ENCODE measurements at places on chromosomes 2 and 18.
A peak's percentile ranks its signal among the peaks of the same experiment; 100 is the strongest.

GRCh38 chr18:32905651-32906050 is 132.8 kb upstream of the KLHL14 start:
- DNase-seq = no peak

- no peak for DNase-seq
Measured at GRCh38 chr2:164625378-164625971, 4.2 kb upstream of the GRB14 start.

DNA sequence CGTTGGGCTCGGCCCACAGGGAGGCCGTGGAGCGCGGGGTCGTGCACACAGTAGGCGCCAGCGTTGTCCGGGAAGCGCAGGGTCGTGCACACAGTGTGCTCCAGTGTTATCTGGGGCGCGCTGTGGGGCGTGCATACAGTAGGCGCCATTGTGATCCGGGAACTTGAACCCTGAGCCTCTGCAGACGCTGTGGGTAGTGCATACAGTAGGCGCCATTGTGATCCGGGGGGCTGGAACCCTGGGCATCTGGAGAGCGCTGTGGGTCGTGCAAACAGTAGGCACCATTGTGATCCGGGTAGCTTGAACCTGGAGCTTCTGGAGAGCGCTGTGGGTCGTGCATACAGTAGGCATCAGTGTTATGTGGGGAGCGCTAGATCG is 793 bp downstream of the ZNF236 start:
- no peak for DNase-seq

- no peak for DNase-seq
Measured at GRCh38 chr2:24597181-24597870, 106.3 kb downstream of the NCOA1 start.

GRCh38 chr2:191064590-191064989 is 50.6 kb upstream of the STAT1 start:
- no peak for DNase-seq

DNA sequence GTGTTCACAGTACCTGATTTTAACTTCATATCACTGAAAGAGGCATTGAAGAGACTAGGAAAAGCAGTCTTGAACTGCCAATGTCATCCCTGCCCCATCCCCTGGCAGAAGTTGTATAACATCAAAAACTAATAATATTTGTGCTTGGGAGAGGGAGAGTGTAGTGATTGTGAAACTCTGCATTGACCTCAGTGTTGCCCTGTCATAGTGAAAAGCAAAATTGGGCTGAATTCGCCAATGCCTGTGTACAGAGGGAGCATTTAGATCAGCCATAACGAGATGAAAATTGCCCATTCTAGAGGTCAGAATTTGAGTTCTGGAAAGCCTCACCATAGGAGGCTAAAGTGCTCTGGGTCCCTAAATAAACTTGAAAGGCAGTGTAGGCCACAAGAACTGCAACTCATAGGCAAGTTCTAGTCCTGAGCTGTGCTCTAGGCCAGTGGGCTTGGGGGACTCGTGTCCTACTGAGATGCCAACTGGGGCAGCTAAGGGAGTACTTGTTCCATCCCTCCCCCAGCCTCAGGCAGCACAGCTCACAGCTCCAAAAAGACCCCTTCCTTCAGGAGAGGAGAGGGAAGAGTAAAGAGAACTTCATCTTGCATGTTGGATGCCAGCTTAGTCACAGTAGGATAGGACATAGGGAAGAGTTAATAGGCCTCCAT is 855.6 kb downstream of the TSN start:
- DNase-seq = no peak

DNA sequence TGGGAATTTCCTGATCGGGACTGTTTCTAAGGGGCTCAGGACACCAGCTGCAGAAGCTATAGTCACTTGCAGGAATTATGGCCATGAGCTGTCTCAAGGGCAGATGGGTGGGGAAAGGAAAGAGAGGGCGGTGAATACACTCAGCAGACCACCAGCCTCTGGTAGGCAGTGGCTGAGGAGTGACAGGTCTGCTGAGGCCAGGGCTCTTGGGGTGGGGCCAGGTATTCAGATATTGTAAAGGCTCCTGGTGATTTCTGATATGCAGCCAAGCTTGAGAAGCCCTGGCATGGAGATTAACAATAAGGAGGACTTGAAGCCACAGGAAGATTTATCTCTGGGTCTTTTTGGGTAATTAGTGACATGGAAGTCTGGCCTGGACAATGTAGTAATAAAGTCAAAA is 145.3 kb upstream of the AQP4 start:
- no peak for DNase-seq

- DNase-seq = no peak
Measured at GRCh38 chr2:164565359-164565758, 55.9 kb downstream of the GRB14 start.

DNA sequence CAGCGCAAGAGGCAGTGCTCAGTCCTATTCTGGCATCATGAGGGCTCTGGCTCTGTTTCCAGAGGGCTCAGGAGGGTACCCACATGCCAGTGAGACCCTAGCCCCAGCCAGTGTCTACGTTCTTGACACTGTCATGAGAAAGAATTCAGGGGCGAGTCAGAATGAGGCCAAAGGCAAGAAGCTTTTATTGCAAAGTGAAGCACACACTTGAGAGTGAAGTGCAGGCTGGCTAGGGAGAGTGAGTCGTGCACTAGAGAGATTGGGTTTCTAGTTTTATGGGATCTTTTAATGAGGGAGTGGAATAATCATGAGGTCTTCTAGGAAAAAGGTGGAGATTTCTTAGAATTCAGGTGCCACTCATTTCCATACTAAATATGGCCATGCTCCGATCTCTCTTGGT is 164.1 kb downstream of the DCDC2C start:
- DNase-seq = peak; percentile 40

DNA sequence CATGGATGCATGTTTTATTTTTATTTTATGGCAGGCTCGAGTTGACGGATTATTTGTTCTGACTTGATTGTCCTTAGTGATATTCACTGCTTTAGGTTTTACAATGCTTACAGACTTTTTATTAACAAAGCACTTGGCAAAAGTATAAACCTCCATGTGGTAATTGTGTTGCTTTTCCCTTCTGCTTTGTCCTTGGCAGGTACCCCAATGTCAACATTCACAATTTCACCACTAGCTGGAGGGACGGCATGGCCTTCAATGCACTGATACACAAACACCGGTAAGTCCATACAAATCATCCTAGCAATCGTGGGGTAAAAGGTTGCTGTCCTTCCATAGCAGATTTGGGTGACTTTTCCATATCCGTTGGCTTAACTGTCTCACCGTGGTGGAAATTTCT is 106.1 kb upstream of the EML6 start:
- DNase-seq = no peak

DNA sequence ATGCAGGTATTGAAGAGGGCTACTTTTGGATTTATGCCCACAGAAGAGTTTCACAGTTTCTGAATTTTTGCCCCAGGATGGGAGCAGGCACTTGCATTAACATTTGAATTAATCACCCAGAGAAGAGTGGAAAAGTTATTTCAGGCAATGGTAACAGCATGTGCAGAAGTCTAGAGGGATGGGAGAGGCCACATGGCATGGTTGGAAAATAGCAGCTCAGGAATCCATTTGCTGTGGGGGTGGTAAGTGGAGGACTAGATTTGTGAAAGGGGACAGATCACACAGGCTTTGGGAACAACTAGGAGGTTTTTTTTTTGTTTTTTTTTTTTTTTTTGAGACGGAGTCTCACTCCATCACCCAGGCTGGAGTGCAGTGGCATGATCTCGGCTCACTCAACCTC is 65.2 kb downstream of the NEDD4L start:
- no peak for DNase-seq

DNA sequence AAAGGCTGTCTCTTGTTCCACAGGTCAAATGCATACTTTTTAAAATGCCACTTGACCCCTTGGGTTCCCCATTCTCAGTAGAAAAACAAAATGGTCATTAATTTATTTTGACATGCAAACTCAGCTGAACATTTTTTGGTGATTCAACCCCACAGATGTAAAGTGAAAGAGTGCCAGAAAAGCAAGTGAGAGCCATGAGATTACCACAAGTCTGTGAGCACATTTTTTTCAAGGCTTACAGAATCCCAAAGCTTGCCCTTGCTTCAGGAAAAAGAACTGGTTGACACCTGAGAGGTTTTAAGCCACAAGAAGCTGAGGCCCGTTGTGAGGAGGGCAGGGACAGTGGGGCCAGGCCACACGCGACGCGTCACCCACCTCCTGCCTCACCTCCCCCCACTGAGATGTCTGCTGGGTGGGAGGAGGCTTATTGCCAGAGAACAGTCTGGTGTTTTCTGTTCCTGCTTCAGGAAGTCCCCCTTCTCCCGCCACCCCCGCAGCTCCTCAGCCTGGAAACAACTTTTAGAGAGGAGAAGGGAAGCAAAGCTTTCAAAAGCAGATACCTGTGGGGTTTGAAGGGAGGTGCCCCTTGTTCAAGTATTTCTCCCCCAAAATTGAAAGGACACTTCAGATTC is 70.4 kb upstream of the CYP1B1 start:
- DNase-seq = no peak

GRCh38 chr2:8837795-8838140 is 355 bp upstream of the KIDINS220 start:
- no peak for DNase-seq

DNA sequence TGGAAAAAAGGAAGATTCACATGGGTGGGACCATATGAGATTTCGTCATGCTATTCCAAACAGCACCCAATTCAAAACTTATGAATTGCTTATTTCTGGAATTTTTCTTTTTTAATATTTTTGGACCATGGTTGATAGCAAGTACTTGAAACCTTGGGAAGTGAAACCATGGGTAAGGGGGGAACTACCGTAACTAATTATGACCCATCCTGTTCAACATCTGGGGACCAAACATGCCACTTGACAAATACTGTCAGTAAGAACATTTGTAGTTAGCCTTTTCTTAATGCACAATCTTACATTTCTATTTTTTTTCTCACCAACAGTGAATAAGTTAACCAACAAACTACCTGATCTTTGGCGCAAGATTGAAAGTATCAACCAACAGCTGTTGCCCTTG is 105.7 kb upstream of the TTC39C start:
- no peak for DNase-seq

DNA sequence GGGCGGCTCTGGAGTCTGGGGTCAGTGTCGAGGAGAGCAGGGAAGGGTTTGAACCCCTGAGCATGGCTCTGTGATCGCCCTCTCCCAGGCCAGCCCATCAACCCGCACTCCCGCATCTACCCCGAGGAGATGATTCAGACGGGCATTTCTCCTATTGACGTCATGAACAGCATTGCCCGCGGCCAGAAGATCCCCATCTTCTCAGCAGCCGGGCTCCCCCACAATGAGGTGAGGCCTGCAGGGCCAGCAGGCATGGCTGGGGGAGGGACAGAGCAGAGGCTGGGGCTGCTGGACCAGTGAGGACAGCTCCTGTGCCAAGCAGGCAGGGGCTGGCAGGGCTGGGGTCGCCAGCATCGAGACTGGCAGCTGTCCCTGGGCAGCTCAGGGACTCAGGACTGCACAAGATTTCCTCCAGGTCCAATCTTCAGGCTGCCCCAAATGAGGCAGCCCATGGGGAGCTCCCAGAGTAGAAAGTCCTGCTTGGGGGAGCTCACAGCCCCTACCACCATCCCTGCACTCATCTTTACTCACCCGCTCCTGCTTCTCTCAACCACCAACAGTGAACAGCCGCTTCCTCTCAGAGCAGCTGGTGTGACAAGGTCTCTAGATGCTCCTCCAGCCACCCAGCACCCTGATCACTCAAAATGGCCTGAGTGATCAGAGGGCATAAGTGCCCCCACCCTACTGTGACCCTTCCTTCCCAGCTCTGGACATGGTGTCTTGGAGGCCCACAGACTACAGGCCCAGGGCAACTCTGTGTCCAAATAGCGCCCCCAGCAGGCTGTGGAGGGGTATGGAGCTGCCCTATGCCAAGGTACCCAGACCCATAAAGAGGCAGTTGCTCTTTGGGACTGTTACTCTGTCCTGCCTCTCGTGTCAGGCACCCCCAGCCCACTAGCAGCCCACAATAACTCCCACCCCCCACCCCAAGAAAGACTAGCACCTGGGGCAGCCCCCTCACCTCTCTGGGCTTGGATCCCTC is 18.3 kb upstream of the ANKRD53 start:
- DNase-seq = no peak

GRCh38 chr18:6683112-6683876 is 46.2 kb upstream of the ARHGAP28 start:
- DNase-seq = peak; percentile 49

DNA sequence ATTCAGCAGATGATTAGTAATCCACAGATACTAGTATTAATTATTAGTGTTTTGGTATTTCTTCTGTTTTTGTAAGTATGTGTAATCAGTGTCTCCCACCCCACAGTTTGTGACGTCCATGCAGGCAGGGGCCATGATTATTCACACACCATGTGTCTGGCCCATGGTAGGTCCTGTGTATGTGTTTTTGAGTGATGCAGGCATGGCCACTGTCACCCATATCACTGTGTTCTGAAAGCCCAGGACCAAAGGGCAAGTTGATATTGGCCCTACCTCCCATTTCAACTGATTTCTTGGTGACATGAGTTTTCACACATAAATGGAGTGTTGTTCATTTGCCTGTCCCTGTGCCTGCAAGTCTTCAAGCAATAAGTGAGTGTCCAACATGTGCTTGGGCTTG is 104.0 kb downstream of the TSHZ1 start:
- no peak for DNase-seq

GRCh38 chr2:61995065-61995464 is 89.6 kb downstream of the COMMD1 start:
- no peak for DNase-seq

- DNase-seq = no peak
Measured at GRCh38 chr2:238691596-238692491, 156.0 kb upstream of the TWIST2 start.

DNA sequence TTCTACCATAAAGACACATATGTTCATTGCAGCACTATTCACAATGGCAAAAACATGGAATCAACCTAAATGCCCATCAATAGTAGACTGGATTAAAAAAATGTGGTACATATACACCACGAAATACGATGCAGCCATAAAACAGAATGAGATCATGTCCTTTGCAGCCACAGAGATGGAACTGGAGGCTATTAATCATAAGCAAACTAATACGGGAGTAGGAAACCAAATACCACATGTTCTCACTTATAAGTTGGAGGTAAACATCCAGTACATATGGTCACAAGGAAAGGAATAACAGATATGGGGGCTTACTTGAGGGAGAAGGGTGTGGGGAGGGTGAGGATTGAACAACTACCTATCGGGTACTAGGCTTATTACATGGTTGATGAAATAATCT is 7.7 kb downstream of the HMSD start:
- DNase-seq = no peak

DNA sequence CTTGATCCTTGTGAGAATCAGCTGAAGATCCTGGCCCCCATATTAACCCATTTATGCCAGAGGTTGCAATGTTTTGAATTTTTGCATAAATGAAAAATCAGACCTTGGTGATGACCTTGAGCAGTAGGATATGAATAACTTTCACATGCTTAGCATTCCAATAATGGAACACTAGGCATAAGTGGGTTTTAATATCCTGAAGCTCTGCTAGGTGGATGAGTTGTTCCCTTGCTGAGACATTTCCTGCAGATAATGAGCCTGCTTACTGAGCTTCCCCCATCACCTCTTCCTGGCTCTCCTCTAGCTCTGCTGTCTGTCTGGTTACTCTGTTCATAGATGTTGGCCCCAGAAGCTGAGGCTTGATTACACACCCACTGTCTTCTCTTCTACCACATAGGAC is 25.5 kb upstream of the SEC11C start:
- DNase-seq = no peak

GRCh38 chr2:122643725-122644329 is 888.4 kb downstream of the TSN start:
- DNase-seq = peak; percentile 96
